ENCODE measurements at places on chromosomes 1 and 21.

DNA sequence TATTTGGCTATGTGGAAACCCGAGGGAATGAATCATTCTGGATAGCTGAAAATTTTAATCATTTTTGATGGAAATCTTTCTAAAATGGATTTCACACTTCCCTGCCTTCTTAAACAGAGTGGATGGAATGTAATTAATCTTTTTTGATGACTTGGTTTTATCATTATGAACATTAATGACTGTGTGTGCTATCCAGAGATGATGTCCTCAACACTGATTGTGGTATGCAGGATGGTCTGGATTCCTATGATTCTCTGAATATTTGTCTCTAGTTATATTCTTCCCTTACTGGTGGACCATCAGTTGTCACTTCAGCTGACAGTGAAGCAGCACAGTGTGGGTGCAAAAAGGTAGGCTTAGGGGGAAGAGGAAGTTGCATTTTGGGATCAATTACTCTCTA, 513.5 kb downstream of the LMO4 start:
- no peak for DNase-seq

GRCh38 chr21:46191257-46191685, 7.0 kb upstream of the SPATC1L start:
- DNase-seq = no peak

DNA sequence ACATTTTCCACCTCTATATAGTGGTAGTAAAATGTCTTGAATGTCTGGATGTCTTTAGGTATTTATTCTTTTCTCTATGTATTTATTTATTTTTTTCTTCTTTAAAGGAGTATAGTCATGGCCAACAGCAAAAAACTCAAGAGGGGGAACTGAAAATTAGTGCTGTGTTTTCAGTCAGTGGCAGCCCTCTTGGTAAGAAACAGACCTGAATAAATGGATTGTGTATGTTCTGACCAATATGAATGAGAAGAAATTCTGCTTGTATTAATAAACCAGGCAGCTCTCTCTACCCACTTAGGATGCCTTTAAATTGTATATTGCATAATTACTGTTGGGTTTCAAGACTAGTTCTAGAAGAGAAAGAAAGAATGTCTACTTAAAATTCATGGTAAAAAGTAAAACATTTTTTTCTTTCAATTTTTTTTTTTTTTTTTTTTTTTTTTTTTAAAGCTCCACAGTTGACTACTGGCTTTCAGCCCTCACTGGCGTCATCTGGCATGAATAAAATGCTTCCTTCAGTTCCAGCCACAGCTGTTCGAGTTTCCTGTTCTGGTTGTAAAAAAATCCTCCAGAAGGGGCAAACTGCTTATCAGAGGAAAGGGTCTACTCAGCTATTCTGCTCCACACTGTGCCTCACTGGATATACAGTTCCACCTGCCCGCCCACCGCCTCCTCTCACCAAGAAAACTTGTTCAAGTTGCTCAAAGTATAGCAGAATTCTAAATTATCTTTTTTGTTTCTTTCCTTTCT, 101.6 kb downstream of the ZMYM4 start:
- peak; percentile 57 for DNase-seq

- DNase-seq = no peak
Observed at GRCh38 chr1:59198564-59198963, 98.3 kb upstream of the FGGY start.

DNA sequence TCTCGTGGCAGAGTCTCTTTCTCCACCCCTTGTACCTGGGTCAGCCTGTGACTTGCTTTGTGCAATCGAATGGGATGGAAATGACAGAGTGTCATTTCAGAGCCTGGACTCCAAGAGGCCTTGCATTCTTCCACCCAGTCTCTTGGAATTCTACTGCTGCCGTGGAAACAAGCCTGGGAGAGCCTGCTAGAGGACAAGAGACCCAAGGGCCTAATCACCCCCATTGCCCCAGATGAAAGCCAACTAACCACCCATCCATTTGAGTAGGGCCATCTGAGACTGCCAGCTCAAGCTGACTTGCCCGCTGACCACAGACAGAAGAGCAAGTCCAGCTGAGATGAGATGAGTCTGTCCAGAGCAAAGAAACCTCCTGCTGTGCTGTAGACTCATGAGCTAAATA, 201.6 kb downstream of the PTPRU start:
- no peak for DNase-seq
